ENCODE measurements at places on chromosomes 7 and 10. TPM values are rescaled to one million over a fixed set of nuclear protein-coding genes. Genes with fewer than 3 reads are reported as not detected.

DNA sequence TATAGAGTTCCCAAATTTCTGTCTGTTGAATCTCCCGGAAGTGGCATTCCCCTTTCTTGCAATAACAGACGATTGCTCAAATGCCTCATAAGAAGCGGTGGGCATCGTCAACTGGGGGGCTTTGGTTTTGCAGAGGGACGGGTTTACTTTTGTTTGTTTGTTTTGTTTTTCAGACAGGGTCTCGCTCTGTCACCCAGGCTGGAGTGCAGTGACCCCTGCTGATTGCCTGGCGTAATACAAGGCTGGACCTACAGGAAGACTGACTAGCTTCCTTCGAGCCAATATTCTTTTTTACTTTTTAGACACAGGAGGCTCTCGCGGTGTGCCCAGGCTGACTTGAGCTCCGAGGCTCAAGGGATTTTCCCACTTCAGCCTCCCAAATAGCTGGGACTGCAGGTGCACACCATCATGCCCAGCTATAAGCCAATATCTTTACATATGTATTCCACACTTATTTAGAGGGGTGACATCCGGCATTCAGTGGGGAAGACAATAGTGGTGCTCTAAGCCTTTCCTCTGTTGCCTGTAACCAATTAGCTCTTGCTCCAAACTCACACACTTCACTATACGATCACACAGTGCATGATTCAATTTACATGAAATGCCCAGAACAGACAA, 58.1 kb downstream of the FHIP2A start:
- DNase-seq: no peak

DNA sequence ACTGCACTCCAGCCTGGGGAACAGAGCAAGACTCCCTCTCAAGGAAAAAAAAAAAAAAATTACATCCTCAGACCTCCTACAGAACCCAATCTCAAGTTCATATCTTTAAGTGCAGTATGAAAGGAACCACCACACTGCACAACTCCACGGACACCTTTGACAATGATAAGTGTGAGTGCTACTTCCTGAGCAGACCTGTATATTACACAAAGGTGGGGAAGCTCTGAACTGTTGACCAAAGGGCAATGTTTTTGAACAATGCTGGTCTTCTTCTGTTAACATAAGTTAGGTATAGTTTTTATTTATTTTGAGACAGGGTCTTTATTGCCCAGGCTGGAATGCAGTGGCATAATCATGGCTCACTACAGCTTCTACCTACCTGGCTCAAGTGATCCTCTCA, 54.1 kb upstream of the RNF148 start:
- no peak for DNase-seq

- DNase-seq: no peak
Observed at GRCh38 chr7:153566324-153566723, 485.9 kb upstream of the DPP6 start.

- no peak for DNase-seq
Observed at GRCh38 chr10:110479710-110480109, 18.0 kb upstream of the DUSP5 start.

DNA sequence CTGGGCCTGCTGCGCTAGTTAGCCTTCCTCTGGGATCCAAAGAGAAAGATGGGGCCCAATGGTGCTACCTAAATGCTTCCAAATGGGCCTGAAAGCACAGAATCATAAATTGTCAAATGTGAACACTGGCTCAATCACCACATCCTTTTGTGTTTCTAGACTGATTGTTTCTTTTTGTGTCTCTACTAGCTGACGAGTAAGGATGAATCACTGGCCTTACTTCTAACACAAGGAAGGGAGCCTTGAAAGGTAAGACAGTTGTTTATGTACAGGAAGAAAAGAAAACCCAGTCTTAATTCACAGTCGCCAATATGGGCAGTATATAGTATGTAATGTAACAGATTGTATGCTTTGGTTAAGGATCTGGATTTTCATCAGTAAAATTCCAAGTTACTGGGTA, 89.5 kb downstream of the ZNF92 start:
- DNase-seq: no peak

SORCS1 gene
- 0.85 TPM for total RNA-seq

- no peak for DNase-seq
Observed at GRCh38 chr10:61492364-61492995, 39.3 kb upstream of the TMEM26 start.

- no peak for DNase-seq
Observed at GRCh38 chr10:35025916-35026315, 64.2 kb downstream of the CUL2 start.

- no peak for DNase-seq
Observed at GRCh38 chr7:34425631-34426384, 232.2 kb upstream of the NPSR1 start.

DNA sequence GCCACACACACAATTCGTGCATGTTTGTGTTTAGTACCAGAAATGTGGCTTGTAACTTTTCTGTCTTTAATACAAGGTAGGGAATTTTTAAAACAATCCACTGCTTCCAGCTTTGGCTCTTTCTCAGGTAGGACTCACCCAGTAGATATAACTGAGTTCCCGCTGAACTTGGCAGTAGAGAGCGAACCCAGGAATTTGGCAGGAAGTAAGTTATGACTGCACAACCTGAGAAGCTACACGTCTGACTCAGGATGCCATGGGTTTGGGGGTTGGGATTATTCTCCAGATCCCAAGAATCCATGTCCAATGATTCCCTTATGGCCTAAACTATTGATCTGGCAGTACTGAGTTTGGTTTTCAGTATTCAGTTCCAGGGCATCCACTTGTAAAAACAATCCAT, 499.7 kb downstream of the CALN1 start:
- DNase-seq: no peak

WNT16 gene
- not detected for total RNA-seq

DYDC2 gene
- total RNA-seq: 0.44 TPM

RADIL gene
- total RNA-seq: 5.5 TPM

- DNase-seq: no peak
Observed at GRCh38 chr10:105354010-105354409, 712.9 kb downstream of the SORCS3 start.

HYCC1 gene
- 8.6 TPM for total RNA-seq

PPP1R17 gene
- not detected for total RNA-seq

GRCh38 chr7:113142385-113143119, 24.2 kb upstream of the SMIM30 start:
- no peak for DNase-seq

DNA sequence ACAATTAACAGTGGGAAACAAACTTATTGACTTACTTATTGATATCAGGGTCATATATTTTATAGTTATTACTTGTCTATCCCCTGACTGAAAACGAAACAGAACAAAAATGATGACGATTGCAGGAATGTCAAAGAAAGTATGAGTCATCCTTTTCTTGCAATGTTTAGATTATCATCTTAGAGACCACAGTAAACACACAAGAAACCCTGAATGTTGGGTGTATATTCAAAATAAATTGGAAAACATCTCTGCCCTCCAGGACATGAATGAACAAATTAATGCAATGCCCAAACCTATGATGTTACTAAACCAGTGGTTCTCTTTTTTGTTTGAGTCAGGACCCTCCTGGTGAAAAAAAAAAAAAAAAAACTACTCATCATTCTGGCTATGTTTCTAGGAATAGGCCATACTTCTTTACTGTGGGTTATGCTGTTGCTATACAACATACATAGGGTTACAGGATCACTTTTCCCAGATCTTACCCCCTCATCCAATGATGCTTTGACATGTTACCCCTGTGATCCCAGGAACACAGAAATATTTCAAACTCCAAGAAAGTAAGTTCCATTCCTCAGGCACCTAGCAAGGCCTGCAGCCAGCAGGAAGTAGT, 623.4 kb upstream of the IGFBP3 start:
- no peak for DNase-seq

DNA sequence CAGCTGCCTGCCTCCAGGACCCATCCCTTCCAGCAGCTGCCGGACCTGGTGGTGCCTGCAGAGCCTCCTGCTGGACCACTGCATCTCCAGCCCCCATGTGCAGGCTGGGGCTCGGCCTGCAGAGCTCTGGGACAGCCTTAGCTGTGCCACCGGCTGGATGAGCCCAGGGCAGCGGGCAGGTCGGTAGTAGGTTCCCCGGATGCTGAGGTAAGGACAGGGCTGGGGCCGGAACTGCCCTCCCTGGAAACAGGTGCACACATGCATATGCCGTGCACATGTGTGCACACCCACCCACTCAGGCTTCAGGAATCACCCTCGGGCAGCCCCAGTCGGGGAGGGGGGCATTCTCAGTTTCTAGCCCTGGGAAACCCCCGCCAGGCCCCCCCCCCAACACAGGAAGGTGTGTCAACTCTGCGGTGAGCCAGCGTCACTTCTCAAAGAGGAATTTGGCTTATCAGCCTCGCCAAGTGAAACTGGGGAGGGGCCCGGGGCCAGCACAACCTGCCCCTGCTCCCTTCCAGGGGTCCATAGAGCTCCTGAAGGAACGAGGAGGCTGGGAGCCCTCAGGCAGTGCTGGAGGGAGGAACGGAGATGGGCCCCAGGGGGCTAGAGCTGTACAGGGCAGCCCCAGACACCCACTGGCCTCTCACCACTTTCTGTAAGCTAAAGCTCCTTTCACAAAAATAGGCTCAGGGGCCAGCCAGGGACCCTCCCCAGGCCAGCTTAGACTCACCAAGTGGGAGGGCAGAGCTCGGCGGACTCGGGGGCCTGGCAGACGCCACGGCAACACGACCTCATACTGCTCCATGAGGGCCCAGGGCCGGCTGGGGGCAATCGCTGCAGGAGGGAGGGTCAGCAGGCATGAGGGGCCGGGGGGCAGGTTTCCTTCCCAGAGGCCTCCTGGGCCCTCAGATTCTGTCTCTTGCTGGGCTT, 1.7 kb downstream of the ADAM8 start:
- DNase-seq: no peak

- no peak for DNase-seq
Observed at GRCh38 chr10:62471711-62472110, 97.5 kb downstream of the ZNF365 start.

ZNF853 gene
- total RNA-seq: 4.6 TPM

- DNase-seq: no peak
Observed at GRCh38 chr10:124866812-124867211, 65.2 kb downstream of the ABRAXAS2 start.

Measured in pancreas (tissue), 10 donors.